ENCODE measurements at places on chromosomes 11 and 22. TPM values are rescaled to one million over a fixed set of nuclear protein-coding genes. Genes with fewer than 3 reads are reported as not detected.

GRCh38 chr11:71302911-71303310 is 50.5 kb upstream of the SHANK2 start:
- no peaks in the 10 kb centered on the region for H3K36me3 ChIP-seq
- DNase-seq, result no peak
- no peaks in the 10 kb centered on the region for H3K27me3 ChIP-seq
- peaks cover 7% of the 10 kb centered on the region for H3K4me1 ChIP-seq
- H3K4me3 ChIP-seq, result no peak overlapping the region
- no peak overlapping the region for H3K27ac ChIP-seq

GRCh38 chr11:19525276-19525675 is 187.4 kb upstream of the NAV2 start:
- peaks cover 14% of the 10 kb centered on the region for H3K4me1 ChIP-seq
- no peak overlapping the region for H3K4me3 ChIP-seq
- no peak overlapping the region for H3K27ac ChIP-seq
- DNase-seq, result no peak
- no peaks in the 10 kb centered on the region for H3K27me3 ChIP-seq

- DNase-seq, result peak; percentile 50
- H3K27me3 ChIP-seq, result no peaks in the 10 kb centered on the region
- H3K36me3 ChIP-seq, result peaks cover 7% of the 10 kb centered on the region
- peak overlapping the region; percentile 67 for H3K27ac ChIP-seq
Observed at GRCh38 chr22:31681349-31682345, 19.6 kb upstream of the PISD start.

Gene OR51B2
- total RNA-seq, result 0.66 TPM

Gene CAPN5
- total RNA-seq, result 5.1 TPM

Gene APOC3
- not detected for total RNA-seq

Gene APOBEC3H
- not detected for total RNA-seq
